ENCODE measurements at places on chromosomes 7 and 10.
A peak's percentile ranks its signal among the peaks of the same experiment; 100 is the strongest.

DNA sequence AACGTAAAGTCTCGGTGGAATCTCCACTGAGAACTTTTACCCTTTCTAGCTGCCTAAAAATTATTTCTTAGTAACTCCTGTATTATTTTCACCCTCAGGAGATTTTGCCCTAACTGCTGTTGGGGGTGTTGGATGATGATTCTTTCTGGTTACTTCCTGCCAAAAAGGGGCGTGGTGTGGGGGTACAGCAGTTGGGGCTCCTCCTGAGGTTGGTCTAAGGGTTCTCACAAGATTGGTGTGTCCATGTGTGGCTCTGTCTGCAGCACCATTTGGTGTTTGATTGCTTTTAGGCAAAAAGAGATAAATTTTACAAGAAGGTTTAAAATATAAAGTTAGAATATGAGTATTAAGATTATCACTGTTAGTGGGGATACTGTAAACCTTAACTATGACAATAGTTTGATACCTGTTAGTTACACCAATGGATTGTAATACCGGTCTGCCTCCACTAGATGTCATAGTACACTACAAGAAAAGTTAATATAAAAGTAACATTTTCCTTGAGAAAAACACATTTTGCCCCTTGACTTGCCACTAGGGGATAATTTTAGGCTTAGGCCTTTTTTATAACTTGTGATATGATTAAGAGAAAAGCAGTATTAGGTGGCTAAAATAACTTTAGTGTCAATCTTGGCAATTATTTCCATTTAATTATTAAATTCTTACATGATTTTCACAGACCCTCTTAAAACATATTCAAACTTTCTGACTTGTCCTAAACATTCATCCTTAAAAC, 928.7 kb downstream of the IPMK start:
- DNase-seq = peak; percentile 57

- DNase-seq = no peak
These were observed 79.1 kb downstream of the PALS2 start for GRCh38 chr7:24652251-24652939.

- DNase-seq = no peak
These were observed 869 bp upstream of the LOXL4 start for GRCh38 chr10:98268694-98269431.

- DNase-seq = no peak
These were observed 167.9 kb downstream of the DIP2C start for GRCh38 chr10:521261-522250.

DNA sequence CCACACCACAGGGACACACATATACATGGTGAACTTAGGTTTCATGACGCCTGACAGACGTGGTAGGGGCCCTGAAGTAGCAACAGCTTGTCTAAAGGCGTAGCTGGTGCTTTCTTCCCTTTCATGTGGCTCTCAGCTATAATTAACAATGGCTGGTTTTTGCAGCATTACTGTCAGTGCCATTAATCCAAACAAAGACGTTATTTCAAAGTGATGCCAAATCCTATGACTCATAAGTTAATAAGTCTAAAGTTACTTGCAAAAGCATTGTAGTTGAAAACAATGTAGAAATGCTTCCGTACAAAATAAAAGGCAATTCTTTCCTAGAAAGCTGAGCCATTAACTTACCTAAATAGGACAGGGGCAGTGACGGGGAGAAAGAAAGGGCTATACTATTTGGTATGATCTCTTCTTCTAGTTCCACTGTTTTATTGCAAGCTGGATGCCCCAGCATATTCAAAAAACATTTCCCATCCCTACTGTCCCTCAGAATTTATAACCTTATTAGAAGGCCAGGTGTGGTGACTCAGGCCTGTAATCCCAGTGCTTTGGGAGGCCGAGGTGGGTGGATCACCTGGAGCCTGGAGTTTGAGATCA, 105.4 kb downstream of the ODAD2 start:
- no peak for DNase-seq

- no peak for DNase-seq
These were observed 345.1 kb upstream of the PRKCQ start for GRCh38 chr10:6925146-6925545.

All from NB4 (cell line).